Stromal cell of bone marrow (primary cell): ENCODE measurements at places on chromosomes 5 and 9.

- no peak for DNase-seq
Measured at GRCh38 chr9:72327631-72328030, 37.4 kb downstream of the ZFAND5 start.

GRCh38 chr9:12666813-12667212 is 26.4 kb upstream of the TYRP1 start:
- no peak for DNase-seq

DNA sequence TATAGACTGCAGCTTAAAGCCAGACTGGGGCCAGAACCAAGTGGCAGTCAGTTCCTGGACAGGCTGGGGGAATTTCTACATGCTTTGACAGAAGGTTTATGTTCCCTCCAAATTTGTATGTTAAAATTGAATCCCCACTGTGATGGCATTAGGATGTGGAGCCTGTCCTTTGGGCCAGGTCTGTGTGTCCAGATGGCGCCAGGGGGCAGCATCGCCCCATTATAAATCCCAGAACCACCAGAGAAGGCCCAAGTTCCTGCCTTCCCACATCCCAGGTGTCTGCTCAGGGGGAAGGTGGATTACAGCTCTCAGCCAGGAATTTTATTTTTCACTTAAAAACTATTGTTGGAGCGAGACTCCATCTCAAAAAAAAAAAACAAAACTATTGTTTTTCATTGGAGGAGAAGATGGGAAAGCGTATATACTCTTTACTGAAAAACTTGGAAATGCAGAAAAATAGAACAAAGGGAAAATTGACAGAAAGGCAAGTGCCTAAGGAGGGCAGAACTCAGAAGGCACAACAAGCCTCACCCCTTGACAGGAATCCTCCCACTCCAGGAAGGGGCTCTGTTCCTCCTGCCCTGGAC is 5.0 kb downstream of the IL3 start:
- peak; percentile 51 for DNase-seq

DNA sequence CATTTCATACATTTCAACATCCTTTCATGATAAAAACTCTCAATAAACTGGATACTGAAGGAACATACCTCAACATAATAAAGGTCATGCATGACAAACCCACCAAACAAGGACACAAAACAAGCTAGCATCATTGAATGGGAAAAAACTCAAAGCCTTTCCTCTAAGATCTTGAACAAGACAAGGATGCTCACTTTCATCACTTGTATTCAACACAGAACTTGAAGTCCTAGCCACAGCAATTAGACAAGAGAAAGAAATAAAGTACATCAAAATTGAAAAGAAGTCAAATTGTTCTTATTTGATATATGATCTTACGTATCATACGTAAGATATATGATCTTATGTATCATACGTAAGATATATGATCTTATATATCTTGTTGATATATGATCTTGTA is 5.3 kb downstream of the MRPL50 start:
- no peak for DNase-seq

GRCh38 chr5:171845857-171846256 is 60.2 kb downstream of the SMIM23 start:
- peak; percentile 38 for DNase-seq

GRCh38 chr9:129554649-129555048 is 66.3 kb downstream of the C9orf50 start:
- no peak for DNase-seq

GRCh38 chr9:2859776-2860379 is 16.0 kb upstream of the PUM3 start:
- peak; percentile 38 for DNase-seq

- DNase-seq = no peak
Measured at GRCh38 chr9:130306823-130307666, 41.5 kb downstream of the HMCN2 start.

DNA sequence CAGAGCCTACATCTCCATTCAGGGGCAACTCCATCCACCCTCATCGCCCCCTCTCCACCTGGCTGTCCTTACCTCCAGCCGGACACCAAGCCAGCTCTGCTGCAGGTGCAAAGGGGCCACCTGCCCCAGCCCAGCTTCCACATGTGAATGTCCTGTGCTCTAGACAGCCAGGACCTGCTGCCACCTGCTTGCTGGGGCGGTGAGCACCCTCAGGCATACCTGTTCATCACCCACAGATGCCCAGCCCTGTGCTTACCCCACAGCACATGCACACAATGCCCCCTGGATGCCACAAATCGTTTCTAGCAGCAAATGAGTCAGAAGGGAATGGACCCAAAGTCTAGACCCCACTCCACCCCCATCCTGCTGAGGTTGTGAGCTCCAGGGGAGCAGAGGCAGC is 13.3 kb upstream of the NKD2 start:
- no peak for DNase-seq

DNA sequence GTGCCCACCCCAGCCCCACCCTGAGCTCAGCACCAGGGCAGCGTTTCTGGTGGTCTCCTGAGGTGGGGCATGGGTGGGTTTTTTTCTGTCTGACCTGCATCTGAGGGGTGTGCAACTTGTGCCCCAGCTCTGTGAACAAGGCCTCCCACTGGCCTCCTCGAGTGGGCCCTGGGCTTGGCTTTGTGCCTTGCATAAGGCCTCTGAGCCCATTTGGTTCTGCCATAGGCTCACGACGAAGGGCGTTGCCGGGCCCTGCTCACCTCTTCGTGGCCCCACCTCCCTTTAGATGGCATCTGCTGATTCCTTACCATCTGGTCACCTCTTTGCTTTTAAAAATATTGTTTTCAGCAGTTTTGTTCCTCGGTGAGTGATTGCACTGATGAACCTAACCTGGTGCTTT is 127.1 kb upstream of the COL5A1 start:
- no peak for DNase-seq

- no peak for DNase-seq
Measured at GRCh38 chr5:1357946-1358725, 13.2 kb upstream of the CLPTM1L start.

GRCh38 chr5:64295101-64295500 is 129.5 kb downstream of the RNF180 start:
- DNase-seq = no peak

- DNase-seq = no peak
Measured at GRCh38 chr5:1447671-1448361, 2.6 kb upstream of the SLC6A3 start.

- no peak for DNase-seq
Measured at GRCh38 chr9:115088860-115089259, 29.1 kb downstream of the TNC start.

GRCh38 chr5:59485629-59486439 is 407.7 kb downstream of the PDE4D start:
- DNase-seq = no peak

- DNase-seq = peak; percentile 81
Measured at GRCh38 chr9:122991370-122991830, 42.1 kb upstream of the GPR21 start.
